ENCODE measurements at places on chromosomes 12 and 14.

GRCh38 chr14:104643306-104643705 lies 38.7 kb upstream of the TMEM179 start:
- no peak for DNase-seq

DNA sequence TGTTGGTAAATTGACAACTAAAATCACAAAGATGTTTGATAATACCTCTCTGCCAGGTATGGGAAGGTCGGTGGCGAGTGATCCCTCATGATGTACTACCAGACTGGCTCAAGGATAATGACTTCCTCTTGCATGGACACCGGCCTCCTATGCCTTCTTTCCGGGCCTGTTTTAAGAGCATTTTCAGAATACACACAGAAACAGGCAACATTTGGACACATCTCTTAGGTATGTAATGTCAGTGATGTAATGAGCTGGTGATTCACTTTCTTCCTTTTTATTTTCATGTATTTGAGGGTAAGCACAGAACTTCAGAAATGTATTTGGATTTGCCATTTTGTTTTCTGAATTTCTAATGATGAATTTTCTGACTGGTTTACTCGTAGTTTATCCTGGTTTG lies 42.6 kb upstream of the LRTM2 start:
- no peak for DNase-seq

- DNase-seq, result peak; percentile 63
Measured at GRCh38 chr14:24483604-24484252, 24.3 kb downstream of the CMA1 start.

- no peak for DNase-seq
Measured at GRCh38 chr12:124100572-124101178, 127.7 kb downstream of the ZNF664 start.

DNA sequence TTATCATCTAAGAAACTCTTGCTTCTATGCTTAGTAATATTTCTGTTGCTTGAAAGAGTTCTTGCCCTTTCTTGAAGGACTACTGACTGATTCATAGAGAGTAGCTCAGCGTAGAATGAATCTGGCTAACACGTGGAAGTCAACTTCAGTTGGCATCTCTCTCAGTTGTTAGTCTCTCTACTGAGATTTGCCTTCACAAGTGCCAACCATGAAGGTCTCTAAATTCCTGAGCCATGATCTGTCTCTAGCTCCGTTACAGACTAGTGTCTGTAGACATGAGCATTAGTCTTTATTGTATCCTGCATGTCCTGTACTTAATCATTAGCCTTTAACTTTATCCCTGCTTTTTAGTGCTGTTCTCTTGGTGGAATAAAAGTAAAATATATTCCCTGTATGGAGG lies 19.1 kb upstream of the ALX1 start:
- no peak for DNase-seq

GRCh38 chr14:20997115-20997514 lies 2.0 kb upstream of the SLC39A2 start:
- no peak for DNase-seq

GRCh38 chr14:70002589-70003346 lies 123.6 kb downstream of the SMOC1 start:
- DNase-seq, result no peak

DNA sequence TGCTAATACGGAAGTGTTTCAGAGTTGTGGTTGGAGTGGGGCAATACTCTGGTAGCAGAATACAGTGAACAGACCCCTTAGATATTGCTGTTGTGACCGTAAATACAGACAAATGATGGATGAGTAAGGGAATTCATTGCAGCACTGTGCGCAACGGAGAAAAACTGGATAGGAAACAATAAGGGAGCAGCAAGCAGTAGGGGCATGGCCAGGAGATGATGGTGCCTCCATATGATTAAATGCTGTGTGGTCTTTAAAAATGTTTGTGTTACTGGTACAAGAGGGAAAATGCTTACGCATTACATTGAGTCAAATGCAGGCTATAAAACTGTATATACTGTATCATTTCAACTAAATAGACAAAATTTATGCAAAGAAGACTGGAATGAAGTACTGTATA lies 61.6 kb downstream of the EML1 start:
- DNase-seq, result no peak

DNA sequence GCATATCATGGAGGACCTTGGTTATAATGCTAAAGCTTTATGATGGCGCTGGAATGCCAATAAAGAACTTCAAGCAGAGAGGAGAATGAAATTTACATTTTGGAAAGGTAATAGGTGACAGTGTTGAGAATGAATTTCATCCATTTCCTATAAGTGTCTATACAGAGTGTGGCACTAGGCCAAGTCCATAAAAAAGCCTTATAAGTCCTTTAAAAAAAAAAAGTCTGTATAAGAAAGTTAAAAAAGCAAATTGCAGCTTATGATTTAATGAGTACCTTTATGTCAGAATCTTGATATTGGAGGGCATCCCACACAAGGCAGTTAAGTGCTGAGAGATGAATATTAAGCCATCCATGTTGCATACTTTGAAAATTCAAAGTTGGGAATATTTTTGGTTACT lies 62.4 kb downstream of the ATF7IP start:
- DNase-seq, result no peak

DNA sequence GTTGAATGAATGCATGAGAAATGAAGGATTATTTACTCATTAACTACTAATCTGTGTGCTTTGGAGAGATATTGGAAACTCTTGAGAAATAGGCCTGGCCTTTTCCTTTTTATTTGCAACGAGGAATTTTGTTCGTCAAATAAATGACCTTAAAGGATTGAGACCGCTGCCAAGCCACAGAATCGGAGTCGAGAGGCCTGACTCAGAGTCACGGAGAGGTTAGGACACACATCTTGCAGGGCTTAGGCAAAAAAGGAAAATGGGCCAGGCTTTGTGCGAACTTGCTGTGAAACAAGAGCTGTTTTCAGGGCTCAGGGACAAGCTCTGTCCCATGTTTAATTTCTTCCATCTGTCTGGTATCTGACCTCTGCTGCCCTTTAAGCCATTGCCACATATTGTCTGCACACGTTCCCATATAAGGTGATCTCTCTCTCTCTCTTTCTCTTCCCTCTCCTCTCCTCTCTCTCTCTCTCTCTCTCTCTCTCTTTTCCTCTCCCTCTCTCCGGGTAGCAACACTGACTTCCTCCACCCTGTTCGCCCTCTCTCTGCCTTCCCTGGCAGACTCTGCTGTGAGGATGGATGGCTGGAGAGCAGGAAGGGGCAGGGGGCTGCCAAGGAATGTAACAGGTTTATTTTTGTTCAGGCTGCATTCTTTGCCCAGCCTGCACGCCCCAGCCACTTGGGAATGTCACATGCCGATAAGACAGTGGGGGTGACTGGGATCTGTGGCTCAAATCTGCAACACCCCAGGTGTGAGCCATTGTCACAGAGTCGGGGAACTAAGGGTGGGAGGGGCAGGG lies 14.9 kb upstream of the IFT81 start:
- peak; percentile 32 for DNase-seq

DNA sequence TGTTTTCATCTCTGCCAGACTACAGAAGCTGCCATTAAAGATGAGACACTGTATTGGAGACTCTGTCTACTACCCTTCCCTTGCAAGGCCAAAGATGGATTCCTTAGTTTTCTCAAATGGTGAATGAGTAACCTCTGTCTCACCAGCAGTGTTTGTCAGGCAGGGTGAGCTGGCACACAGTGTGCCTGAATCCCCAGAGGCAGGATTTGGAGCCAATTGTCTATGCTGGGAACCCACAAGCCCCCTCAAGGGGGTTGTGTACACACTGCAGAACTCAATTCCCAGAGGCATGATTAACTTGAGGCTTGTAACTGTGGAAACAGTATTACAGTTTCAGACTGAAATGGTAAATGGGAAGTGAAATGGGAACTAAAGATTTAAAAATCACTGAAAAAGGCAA lies 136.8 kb upstream of the PTPRB start:
- DNase-seq, result no peak

DNA sequence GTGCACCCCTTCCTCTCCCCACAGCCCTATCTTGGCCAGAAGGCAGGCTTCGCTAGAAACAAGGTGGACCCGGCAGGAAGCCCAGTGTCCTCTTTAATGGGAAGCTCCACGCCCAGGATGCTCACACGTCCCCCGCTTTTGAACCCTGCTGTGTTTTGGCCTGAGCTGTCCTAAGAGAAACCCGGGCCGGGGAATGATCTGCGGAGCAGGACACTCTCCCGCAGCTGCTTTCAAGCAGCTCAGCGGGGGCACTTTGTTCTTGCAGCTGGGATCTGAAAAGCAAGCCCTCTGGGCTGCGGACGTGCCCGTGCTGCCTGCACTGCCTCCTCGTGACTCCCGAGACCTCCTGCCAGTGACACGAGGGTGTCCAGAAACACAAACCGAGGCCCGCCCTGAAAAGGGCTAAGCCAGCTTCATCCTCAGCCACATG lies 30.0 kb downstream of the SCARB1 start:
- DNase-seq, result peak; percentile 90

GRCh38 chr14:85519661-85520305 lies 10.2 kb upstream of the FLRT2 start:
- no peak for DNase-seq

DNA sequence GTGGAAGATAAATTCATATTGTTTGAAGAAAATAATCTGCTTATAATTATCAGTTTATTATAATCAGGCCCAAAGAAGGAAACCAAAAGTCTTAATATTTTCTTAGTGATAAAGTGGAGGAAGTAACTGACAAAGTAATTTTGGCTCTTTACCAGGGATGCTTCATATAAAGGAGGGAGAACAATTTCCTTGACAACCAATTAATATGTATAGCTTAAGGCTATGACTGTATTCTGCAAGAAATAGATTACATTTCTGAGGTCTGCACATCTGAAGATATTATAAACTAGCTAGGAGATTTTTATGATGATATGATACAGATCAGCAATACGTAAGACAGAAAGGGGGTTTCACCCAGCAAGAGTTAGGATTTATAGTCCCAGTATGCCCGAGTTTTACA lies 90.8 kb downstream of the BICD1 start:
- no peak for DNase-seq

DNA sequence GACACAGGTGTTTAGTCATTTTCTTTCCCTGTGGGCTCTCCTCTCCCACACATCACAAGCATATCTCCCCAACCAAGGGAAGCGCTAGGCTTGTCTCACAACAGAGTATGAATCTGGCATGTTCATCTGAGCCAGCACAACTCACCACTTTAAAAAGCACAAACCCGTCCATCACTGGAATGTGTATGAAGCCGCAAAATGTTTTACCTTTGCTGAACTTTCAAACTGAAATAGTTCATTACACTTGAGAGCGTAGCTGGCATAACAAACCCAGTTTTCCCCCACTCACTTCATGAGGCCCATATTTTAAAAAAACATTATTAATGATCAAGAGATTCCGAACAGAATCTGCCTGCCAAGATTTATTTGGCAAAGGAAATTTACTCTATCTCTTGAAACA lies 15.8 kb downstream of the NID2 start:
- DNase-seq, result no peak

DNA sequence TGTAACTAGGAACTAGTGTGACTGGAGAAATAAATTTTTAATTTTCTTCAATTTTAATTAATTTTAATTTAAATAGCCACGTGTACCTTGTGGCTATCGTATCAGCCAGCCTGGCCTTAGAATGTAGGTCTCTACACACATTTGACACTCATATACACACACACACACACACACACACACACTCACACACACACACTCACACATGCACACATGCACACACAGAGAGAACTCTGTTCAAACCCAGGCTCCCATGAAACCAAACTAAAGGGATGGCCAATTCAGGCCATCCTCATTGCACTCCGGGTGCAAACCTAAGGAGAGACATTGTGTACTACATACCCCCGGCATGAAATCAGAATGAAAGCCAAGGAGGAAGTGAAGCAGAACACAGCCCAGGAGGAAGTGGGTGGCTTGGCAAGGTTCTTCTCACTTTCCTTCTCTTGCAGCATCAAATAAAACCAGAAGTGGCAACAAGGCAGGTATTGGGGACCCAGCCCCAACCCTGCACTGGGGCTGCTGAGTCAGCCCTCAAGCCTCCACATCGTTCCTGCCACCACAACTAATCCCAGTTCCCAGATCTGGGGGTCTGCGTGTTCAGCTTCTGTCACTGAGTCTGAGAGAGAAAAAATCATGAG lies 26.2 kb upstream of the CHPT1 start:
- DNase-seq, result no peak

DNA sequence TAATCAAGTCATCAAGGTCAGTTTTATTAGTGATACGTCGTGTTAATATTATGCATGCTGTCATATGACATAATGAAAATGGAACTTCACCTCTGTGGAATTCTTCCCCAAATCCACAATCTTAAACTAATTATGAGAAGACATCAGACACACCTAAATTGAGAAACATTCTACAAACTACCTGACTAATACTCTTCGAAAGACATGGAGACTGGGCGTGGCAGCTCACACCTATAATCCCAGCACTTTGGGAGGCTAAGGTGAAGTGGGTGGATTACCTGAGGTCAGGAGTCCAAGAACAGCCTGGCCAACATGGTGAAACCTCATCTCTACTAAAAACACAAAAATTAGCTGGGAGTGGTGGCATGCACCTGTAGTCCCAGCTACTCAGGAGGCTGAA lies 33.3 kb upstream of the KRAS start:
- DNase-seq, result no peak

DNA sequence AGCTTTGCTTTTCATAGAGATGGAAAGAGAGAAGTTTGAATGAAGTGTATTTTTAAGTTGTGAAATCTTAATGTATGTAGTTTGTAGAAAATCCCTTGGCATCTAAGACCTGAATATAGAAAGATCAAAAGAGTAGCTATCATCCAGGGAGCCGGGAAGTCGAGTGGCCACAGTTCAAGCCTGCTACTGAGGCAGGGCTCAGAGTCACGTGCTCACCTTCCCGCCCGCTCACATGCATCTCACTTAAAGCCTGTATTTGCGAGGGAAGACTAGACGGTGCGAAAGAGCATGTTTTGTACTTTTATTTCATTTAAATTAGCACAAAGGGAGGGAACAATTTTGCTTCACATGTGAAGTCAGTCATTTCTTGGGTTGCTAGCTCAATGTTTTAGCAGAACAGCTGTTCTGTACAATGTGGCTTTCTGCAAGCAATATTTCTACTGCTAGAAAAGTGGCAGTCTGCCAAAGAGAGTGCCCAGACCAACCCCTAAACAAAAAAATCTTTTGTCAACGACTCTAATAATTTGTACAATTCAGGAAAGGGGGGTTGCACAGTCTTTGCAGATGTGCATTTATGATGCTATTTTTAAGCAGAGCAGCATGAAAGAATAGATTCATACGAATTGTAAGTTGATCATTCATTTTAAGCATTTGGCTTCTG lies 290.7 kb downstream of the NPAS3 start:
- no peak for DNase-seq

- no peak for DNase-seq
Measured at GRCh38 chr12:108099073-108099472, 30.0 kb upstream of the WSCD2 start.

DNA sequence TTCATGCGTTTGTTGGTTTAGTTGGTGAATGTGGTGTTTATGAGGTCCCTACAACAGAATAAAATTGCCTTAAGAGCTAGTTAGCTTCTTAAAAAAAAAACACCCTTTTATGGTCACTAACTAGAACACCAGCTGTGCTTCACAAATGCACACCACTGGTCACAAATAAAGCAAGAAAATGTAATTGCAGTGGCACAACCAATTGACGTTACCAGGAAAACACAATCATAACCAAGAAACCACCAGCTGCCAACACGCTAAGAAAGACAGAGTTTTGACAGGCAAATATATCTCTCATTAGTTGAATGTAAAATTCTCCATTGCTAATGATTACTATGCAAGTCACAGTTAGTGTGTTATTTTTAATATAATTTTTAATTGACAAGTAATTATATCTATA lies 389.9 kb downstream of the ADAMTS20 start:
- no peak for DNase-seq

- no peak for DNase-seq
Measured at GRCh38 chr12:108633534-108634248, at the start of gene SELPLG. TSS of gene SELPLG (minus strand) at chr12:108633894. CDS start at chr12:108624307, 9,587 bp downstream.
